ENCODE measurements at places on chromosomes 11 and 22.

DNA sequence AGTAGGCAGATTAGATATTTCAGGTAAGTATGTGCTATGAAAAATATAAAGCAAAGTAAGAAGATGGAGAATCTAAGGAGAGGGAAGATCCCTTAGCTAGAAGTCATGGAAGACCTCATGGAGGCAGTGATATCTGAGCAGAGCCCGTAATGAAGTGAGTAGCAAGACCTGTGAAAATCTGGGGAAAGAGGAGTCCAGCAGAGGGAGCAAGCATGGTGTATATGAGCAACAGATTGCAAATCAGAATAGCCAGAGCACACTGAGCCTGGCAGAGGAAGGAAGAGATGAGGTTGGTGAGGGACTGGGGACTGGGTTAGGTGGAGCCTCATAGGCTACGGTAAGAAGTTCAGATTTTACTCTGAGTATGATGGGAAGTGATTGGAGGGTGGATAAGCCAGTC lies 9.4 kb downstream of the LHFPL7 start:
- no peak for DNase-seq

GRCh38 chr11:121553389-121553788 lies 100.6 kb upstream of the SORL1-AS1 start:
- no peak for DNase-seq

- DNase-seq: no peak
These were observed 45.9 kb upstream of the CTSC start for GRCh38 chr11:88383447-88383846.

- no peak for DNase-seq
These were observed 48.1 kb upstream of the ARFGAP3 start for GRCh38 chr22:42905217-42905616.

GRCh38 chr11:34960277-34960676 lies 43.9 kb downstream of the PDHX start:
- DNase-seq: no peak

- DNase-seq: no peak
These were observed 83.2 kb upstream of the CLDN5 start for GRCh38 chr22:19607192-19608002.

DNA sequence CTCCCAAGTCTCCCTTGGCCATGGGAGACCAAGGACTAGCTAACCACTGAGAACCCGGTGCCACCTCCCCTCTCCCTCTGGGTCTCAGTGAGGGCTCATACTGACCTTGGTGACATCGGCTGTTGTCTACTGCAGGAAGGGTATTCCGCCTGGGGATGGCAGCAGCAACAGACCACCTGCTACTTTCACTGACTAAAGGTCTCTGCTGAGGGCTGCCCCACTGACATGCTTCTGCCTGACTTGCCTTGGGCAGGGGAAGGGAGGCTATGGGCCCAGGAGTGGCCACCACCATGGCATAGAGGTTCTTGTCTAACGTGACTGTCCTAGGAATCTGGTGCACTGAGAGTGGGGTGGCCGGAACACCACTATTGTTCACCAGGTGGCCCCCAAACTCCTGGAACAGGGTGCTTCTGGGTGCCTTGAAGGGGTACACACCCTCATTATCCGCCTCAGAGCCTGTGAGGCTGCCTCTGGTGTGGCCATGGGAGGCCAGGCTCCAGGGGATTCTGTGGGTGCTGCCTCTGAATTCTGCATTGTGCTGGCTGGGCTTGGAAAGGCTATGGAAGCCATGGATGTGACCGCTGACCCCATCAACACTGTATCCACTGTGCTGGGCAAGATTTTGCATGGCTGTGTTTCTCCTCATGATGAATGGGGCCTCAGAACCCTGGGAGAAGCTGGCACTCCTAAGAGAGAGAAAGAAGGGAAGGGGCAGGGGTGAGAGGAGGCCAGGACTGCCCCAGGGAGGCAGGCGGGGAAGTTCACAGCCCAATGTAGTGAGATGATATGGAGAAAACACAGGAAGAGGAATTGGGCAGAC lies 38.3 kb downstream of the GAB4 start:
- no peak for DNase-seq

GRCh38 chr11:96109331-96110030 lies 185.6 kb upstream of the MTMR2 start:
- no peak for DNase-seq

- no peak for DNase-seq
These were observed 7.4 kb downstream of the PEX26 start for GRCh38 chr22:18085188-18085587.

DNA sequence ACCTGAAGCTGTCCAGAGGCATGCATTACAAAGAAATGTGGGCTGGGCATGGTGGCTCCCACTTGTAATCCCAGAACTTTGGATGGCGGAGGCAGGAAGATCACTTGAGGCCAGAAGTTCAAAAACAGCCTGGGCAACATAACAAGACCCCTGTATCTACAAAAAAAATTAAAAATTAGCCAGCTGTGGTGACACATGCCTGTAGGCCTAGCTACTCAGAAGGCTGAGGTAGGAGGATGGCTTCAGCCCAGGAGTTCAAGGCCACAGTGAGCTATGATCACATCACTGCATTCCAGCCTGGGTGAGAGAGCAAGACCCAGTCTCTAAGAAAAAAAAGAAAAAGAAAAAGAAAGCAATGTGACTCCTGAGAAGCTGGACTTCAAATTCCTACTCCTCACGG lies 138.5 kb upstream of the HSD17B12 start:
- no peak for DNase-seq

GRCh38 chr11:5880329-5880728 lies at the start of gene OR52E4:
Gene OR52E4, plus strand, starts transcription at chr11:5880629. Its CDS starts 3,664 bp downstream, at chr11:5884293.
- DNase-seq: no peak

GRCh38 chr22:43326331-43327156 lies 16.6 kb downstream of the SCUBE1 start:
- no peak for DNase-seq

DNA sequence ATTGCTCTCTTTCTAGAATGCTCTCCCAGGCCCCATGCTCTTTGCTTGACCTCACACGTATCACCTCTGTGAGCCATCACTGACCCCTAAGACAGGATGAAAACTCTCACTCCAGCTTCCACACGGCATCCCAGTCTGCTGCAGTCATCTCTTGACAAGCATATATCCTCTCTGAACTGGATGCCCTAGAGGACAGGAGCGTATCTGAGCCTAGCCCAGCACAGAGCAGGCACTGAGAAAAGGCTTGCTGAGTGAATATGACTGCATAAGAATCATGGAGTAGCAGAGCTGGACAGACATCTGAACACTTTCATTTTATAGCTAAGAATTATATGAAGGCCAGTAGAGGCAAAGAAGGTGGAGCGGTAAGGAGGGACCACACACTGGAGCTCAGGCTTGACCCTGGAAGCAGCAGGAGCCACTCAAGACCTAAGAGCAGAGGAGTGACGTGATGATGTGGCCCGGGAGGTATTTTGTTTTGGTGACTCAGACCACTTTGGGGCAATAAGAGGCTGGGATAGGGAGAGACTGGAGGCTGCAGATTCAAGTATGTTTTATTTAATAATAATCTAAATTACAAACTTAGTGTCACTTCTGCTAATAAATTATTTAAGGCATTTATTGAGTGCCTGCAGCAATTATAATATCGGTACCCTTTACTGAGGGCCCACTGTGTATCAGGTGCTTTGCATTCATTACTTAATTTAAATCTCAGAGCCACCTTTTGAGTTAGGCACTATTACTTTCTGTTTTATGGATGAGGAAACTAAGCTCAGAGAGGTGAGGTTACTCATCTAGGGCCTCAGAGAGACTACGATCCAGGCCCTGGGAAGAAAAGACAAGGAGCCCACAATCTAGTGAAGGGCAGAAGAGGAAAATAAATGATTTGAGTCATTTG lies 42.6 kb downstream of the MAP6 start:
- DNase-seq: no peak

DNA sequence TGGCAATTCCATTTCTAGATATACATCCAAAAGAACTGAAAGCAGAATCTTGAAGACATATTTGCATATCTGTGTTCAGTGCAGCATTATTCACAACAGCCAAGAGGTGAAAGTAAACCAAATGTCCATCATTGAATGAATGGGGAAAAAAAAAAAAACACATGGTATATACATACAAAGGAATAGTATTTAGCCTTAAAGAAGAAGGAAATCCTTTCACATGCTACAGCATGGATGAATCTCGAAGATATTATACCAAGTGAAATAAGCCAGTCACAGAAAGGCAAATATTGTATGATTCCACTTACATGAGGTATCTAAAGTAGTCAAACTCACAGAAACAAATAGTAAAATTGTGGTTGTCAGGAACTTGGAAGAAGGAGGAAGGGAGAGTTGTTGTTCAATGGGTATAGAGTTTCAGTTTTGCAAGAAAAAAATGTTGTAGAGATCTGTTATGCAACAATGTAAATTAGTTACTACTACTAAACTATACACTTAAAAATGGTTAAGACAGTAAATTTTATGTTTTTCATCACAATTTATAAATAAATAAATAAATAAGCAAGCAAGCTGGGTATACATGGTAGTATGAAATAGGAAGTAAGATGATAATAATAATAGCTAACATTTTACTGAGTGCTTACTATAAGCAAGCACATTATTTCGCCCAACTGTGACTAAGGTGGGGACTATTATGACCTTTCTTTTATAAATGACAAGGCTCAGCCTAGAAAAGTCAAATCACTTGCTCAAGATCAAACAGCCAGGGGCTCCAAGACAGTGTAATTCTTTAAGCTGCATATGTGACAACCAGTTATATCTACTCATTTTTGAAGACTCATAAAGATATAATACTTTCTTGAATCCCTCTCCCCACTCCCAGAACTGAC lies 50.0 kb downstream of the FAM168A start:
- DNase-seq: no peak

DNA sequence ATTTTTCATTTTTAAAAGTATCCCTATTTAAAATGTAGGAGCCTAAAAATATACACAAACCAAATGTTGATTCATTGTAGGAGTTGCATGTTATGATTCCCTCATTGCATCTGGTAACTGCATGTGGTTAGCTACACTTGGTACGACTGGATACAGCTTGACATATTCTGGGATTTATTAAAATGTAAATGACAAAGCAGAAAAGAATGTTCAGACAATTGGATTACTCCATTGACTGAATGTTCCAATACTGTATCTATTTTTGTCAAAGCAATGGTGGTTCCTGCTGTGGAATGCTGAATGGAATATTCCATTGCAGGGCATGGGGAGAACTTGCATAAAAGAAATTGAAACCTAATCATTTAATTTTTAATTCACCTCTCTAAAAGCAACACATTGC lies 30.8 kb downstream of the BLID start:
- no peak for DNase-seq

DNA sequence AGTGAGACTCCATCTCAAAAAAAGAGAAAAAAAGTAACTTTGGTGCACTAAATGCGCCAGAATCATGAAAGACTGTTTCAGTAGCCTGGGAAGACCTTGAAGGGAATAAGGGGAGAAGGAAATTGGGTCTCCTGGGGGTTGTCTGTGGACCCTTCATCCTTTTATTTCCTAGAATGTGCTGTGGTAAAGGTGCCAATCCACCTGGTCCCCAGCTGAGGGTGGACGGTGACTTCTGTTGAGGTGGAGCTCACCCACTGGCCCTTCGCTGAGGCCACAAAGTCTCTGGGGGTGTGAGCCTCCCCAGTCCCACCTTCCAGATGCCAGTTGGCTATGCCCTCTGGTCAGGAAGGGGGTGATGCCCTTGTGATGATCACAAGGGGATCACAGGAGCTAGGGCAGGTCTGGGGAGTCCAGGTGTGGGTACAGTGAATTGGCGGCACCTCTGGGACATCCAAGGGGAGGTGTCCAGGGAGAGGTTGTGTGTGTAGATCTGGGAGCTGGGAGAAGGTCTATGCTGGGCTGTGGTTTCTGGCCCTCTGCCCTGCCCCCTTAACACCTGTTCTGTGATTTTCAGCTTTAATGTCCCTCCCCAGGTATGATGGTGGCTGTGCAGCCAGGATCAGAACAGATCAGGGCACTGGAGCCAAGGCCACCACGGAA lies 34.2 kb upstream of the LMO1 start:
- no peak for DNase-seq

DNA sequence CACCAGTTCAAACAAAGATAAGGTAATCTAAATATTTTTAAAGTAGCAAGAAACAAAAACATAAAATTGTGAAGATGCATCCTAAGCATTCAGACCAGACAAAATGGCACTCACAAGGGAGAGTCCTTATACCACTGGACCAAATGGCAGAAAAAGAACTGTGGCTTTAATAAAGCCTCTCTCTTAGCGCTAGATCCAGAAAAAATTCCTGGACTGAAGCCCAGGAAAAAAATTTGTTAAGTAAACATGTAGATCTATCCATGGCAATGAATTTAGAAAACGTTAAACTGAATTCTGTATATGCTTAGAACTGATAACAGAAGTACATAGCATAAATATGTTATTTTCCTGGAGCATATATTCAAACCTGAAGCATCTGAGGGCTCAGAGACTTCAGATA lies 11.8 kb upstream of the CD59 start:
- no peak for DNase-seq

DNA sequence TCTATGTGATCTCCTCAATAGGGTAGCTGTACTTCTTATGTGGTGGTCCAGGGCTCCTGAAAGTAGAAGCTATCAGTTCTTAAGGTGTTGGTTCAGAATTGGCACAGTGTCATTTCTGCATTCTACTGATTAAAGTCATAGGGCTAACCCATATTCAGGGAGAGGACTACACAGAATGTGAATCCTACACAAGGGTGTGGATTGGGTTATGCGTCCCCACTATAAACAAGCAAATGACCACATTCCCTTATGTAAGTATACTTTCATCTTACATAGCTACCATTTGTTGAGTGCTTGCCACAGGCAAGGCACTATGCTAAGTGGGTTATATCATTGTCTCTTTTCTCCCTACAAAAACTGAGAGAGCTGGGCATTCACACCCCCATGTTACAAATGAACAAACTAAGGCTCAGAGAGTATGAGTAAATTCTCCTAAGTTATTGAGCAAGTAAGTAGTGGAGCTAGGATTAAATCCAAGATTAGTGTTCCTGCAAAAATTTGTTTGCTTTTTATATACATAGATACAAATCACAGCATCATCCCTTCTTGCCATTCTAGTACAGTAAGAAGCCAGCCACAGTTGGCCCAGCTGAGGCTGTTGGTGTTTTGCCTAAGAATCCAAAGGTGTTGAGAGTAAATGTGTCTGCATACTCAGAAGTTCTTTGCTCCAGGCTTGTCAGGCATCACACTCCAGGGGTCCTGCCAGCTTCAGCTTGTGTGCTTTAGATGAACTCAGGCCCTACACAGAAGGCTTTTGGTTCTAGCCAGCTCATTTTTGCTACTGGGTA lies 157.8 kb downstream of the KIF18A start:
- no peak for DNase-seq

DNA sequence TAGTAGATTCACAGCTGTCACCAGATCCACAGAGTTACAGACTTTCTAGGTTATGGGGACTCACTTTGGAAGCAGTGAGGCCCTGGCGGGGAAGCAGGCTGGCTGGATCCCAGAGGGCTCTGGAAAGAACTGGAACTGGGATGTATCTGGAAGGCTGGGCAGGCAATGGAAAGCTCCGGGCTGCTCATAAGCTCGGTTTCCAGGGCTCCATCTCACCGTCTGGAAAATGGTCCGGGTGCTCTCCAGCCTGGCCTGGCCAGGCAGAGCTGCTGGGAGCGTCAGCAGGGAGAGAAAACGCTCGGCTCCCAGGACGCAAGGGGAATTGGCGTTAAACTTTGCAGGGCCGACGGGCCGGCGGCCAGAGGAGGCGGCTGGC lies 335 bp upstream of the SEZ6L start:
- DNase-seq: no peak
